Epithelial cell of esophagus (primary cell): ENCODE measurements at places on chromosomes 11 and 22.

GRCh38 chr11:18324381-18324780 is 2.0 kb downstream of the GTF2H1 start:
- DNase-seq = no peak

DNA sequence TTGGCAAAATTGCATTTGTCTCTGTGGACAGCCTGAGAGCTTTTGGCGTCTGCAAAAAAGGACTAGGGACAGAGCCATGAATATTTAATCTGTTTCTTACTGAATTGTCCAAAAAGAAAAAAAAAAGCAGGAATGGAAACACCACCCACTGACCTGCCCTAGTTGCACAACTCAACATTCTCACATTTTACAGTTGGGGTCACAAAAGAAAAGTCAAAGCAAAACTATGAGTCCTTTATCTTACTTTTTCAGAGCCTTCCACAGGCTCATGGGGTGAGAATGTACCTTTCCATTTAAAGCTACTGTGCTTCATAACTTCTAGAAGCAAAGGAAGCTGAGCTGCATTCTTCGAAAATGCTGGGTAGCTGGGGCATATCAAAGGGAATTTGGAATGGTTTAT is 225.7 kb downstream of the FAM76B start:
- no peak for DNase-seq

DNA sequence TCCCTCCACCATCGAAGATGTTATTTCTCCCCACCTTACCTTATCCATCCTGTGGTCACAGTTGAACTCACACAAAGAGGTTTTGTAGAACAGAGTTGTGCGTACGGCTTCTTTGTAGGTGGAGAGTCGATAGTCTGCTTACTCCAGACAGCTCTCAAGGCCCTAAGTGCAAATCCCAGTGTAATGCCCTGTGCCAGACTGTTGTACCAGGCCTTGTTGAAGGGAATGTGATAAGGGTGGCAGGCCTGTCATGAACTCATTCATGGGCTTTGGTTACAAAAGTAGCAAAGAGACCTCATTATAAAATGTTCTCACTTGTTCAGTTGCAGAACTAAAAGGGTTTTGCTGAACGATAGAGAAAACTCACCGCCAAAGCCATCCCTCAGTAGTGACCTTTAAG is 288.7 kb upstream of the CADM1 start:
- DNase-seq = no peak

DNA sequence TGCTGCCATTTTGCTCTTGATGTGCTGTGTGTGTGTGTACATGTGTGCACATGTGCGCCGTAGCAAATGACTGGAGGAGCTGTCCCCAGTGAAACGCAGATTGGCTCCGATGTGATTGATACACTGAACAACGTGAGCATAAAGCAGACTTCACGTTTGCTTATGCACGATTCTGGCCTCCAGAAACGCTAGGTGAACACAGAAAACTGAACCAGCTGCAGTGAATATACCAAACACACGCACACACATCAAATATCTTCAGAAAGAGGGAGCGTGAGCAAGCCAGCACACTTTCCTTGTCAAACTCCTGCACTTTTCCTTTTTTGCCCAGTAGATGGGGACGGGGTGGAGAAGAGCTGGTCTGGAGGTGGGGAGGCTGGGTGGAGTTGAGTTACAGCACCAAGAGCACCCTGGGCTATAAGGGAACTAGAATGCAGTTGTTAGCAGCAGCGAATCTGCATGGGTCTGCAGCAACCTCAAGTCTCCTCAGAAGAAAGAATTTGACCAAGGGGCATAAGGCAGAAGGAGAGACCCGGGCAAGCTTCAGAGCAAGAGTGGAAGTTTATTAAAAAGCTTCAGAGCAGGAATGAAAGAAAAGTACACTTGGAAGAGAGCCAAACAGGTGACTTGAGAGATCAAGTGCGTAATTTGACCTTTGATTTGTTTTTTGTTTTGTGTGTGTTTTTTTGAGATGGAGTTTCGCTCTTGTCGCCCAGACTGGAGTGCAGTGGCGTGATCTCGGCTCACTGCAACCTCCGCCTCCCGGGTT is 77.8 kb upstream of the CADM1 start:
- no peak for DNase-seq

GRCh38 chr11:44047298-44047697 is 483 bp upstream of the ACCSL start:
- no peak for DNase-seq

DNA sequence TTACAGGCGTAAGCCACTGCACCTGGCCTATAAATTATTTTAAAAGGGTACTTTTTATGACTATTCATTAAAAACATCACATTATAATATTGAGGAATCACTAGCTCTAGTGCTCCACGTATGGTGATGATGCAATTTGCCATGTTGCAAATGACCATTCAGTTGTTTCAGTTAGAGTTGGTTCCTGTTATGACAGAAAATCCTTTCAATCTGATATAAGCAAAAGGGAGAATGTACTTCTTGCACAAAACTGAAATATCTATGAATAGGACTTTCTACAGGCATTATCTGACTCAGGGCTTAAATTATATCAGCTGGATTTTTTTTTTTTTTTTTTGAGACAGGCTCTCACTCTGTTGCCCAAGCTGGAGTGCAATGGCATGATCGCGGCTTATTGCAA is 45.6 kb upstream of the RRM1 start:
- DNase-seq = no peak

- peak; percentile 18 for DNase-seq
These were observed 3.7 kb downstream of the OSBP start for GRCh38 chr11:59611570-59612565.

DNA sequence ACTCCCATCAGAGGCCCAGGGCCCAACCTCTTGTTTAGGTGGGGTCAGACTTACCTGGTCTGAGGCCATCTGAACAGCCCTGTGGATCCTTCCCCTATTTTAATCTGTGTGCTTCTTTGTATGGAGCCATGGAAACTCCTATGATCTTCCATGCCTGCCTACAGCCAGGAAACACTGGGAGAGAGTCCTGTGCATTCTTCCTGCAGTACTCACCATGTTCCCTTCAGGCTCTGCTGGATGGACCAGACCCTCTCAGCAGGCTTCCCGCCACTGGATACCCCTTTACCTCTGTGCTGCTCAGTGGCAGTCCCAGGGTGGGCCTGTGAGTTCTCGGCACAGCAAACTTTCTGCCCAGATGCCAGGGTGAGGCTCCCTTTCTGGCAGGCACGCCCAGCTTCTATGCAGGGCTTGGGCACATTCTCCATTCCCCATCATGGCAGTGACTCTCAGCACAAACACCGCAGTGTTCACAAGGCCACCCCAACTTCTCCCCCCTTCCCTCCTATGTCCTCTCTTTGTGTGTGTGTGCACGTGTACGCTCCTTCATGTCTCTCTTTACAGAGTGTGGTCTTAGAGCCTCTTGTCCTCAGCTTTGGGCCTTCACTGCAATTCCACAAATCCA is 34.8 kb downstream of the NEU3 start:
- DNase-seq = no peak

DNA sequence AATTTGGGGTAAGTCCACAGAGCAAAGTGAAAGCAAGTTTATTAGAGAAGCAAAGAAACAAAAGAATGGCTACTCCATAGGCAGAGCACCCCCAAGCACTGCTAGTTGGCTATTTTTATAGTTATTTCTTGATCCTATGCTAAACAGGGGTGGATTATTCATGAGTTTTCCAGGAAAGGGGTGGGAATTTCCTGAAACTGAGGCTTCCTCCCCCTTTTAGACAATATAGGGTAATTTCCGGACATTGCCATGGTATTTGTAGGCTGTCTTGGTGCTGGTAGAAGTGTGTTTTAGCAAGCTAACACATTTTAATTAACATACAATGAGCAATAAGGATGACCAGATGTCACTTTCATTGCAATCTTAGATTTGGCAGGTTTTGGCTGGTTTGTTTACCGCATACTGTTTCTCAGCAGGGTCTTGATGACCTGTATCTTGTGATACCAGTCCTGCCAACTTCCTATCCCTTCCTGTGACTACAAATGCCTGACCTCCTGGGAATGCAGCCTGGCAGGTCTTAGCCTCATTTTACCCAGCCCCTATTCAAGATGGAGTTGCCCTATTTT is 937 bp upstream of the C1QTNF6 start:
- peak; percentile 91 for DNase-seq

DNA sequence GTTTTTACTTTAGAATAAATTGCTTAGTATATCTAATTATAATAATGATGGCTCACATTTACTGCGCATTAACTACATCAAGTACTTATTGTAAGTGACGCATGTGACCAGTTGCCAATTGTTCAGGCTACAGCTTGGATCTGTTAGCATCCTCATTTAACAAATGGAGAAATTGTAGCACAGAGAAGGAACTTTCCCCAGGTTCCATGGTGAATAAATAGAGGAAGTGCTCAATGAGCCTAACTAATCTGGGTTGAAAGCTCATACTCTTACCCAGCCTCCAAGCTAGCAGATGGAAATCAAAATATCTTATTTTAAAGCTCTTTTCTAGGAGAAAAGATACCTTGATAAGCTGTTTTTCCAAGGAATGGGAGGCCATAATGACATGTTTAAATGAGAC is 19.8 kb downstream of the MMP27 start:
- DNase-seq = no peak

DNA sequence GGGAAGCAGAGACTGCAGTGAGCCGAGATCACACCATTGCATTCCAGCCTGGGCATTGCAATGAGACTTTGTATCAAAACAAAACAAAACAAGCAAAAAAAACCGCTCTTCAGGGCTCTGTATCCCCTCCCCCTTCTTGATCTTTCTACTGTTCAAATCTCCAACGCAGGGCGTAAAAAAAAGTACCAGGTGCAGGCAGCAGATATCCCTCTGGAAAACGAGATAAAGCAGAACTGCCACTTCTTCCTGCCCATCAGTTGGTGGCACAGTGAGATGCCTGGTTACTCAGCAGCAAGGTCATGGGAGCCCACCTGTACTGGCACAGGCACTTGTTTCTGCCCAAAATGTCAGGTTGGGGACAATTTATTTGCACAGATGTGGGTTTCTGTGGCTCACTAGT is 11.2 kb downstream of the CCS start:
- DNase-seq = no peak

- no peak for DNase-seq
These were observed 282.5 kb downstream of the ETS1 start for GRCh38 chr11:128304666-128305485.

DNA sequence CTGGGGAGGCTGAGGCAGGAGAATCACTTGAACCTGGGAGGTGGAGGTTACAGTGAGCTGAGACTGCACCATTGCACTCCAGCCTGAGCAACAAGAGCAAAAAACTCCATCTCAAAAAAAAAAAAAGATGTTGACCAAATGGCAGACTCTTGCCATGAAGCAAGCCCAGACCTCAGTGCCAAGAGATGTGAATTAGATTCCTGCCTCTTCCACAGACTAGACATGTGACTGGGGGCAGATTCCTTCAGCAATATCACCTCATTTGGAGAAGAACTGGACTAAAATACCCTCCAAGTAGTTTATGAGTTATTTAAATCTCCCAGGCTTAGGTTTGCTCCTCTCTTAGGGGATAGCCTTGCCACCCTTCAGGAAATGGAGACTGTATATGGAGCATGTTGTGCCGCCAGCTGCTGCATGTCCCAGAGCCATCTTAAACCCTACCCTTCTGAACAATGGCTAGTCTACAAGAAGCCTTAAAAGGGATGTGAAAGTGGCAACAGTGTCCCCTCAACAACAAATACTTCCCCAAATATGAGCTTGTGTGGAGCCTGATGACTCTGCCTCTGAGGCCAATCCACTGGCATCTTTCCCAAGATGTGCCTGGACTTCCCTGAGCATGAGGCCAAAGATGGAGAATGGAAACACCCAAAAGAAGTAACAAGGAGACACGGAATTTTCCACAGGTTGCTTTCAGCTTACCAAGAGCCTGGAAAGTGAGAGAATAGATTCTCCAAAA is 763 bp upstream of the MS4A7 start:
- DNase-seq = no peak

DNA sequence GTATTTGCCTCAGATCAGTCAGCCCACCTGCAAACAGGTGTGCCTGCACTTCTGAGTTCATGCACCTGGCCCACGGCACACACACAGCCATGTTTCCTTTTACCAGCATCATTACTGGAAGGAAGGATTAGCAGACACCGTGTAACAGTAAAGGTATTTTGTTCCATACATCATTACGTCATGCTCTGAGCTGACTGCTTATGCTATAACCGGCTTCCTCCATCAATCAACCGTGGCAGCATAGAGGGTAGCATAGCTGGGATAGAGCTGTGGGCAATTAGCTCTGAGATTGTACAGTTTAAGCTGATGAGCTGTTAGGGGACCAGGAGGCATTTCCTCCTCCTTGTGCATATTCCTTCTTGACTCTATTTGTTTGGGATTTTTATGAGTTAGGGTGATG is 102.4 kb downstream of the ME3 start:
- peak; percentile 51 for DNase-seq

- DNase-seq = no peak
These were observed 10.0 kb upstream of the CD5 start for GRCh38 chr11:61092280-61092766.

- DNase-seq = no peak
These were observed 93.7 kb downstream of the STIM1 start for GRCh38 chr11:3949125-3949524.

- no peak for DNase-seq
These were observed 13.5 kb downstream of the ACRV1 start for GRCh38 chr11:125667151-125667550.

DNA sequence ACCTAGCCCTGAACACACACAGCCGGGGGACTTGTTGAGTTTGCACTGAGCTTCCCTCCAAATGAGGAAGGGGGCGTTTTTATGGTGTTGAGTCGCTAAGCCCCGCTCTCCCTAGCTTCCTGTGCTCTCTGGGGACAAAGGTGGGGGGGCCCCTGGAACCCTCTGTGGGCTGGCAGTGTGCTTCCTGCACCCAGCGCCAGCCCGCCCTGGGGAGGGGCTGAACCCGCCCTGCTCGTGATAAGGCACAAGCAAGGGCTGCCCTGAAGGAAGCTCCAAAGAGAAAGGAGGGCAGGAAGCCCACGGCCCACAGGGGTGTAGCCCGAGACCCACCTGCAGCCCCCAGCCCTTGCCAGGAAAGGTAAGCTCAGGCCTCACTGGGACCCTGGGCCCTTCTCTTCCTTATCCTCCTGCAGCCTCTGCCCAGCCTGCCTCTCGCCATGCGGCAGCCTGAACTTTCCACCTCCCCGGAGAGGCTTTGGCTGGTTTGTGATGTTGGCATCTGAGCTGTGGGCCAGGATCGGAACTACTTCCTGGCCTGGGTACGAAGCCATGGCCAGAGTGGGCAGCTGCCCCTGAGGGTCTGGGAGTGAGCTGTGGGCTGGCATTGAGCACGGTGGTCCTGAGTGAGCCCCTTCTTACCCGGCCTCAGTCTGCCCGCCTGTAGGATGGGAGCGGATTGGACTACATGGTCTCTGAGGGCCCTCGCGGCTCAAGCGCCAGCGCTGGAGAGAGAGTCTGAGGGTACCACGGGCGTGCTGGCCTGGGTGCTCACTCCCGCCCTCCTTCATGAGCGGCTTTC is at the start of gene FERMT3:
Gene FERMT3, plus strand, starts transcription at position 265 of the 799 bp plus-strand sequence. CDS start 644 bp downstream, outside the sequence.
- DNase-seq = no peak

GRCh38 chr11:69126286-69126685 is 29.4 kb upstream of the SMIM38 start:
- no peak for DNase-seq

GRCh38 chr11:105900515-105901035 is 121.5 kb downstream of the MSANTD4 start:
- DNase-seq = no peak

DNA sequence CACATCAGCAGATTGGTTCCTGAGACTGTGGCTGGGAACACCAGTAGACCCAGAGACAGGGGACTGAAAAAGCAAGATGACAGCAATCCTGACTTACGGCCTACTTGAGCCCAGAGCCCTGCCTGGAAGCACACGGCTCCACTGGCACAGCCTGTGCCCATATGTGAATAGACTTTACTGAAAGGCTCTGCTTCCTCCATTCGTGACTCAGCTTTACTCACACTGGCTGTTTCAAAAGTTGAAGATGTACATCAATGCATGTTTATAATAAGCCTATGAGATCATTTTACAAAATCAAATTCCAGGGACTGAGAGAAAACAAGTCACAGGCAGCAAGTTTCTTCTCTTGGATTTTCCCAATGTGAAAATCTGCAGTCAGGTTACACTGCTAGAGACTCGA is 134.6 kb upstream of the TEAD1 start:
- peak; percentile 93 for DNase-seq
